ENCODE measurements at places on chromosomes 7 and 10.
A peak's percentile ranks its signal among the peaks of the same experiment; 100 is the strongest.

- no peak for DNase-seq
Measured at GRCh38 chr10:102744374-102745051, 765 bp downstream of the WBP1L start.

GRCh38 chr10:35567951-35568350, 37.2 kb upstream of the GJD4 start:
- DNase-seq, result no peak

- no peak for DNase-seq
Measured at GRCh38 chr10:79065853-79066252, 2.9 kb upstream of the ZMIZ1 start.

DNA sequence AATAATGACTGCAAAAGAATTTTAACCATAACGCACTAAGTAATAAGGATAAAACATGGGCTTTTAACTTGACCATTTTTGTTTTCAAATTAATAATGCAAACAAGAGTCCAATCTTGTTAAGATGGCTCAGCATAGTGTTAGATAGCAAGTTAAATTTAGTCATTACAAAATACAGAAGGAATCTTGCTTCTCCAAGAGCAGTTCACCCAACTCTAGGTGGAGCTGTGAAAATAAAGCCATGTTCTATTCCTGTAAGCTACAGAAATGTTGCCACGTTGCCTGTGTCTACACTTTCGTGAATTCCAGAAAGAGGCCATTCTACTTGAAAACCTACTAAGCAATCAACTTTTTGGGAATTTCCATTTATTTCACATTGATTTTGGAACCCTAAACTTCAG, 191.9 kb downstream of the SFMBT2 start:
- no peak for DNase-seq

GRCh38 chr7:102832674-102833073, 80.1 kb upstream of the LRRC17 start:
- DNase-seq, result no peak

GRCh38 chr10:72308320-72308987, 34.7 kb downstream of the DDIT4 start:
- peak; percentile 72 for DNase-seq

GRCh38 chr7:36047091-36047658, 105.9 kb upstream of the EEPD1 start:
- DNase-seq, result no peak

DNA sequence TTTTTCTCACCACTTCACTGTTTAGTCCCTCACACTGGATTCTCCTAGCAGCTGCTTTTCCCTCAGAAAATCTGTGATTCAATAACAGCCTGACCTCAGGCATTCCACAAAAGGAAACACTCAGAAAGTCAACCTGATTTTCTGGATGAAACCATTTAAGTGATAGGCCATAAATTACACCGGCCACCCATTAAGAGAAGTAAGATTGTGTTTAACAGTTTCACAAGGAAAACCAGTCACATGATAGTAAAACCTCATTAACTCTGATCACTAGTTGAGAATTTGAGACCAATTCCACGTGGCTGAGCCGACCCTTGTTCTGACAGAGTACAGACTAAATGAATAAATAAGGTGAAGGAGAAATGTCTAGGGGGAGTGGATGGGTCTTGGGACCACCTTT, 7.7 kb downstream of the GRM8 start:
- no peak for DNase-seq

DNA sequence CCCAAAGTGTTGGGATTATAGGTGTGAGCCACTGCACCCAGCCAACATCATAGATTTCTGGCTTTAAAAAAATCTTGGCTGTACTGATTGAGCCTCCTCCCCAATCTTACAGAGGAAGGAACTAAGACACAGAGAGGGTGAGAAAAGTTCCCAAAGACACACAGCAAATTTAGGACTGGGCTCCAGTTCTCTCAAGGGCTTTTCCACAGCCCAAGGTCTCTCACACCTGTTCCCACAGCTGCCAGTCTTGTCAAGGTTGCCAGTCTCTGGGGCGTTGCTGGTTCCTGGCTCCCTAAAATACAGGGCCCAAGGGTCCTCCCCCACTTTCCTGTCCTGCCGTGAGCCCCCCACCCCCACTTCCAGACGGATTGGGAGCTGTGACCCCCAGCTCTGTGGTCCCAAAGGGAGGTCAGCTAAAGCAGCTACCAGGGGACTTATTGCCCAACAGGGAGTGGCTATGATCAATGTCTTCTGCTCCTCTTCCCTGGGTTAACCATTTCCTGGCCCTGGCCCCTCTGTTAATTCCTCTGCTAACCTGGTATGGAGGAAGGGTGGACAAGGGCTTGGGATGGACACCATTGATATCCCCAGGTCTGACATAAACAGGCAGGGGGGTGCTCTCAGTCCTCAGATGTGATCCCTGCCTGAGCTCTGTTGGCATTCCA, 3.1 kb upstream of the ZAN start:
- no peak for DNase-seq

- DNase-seq, result peak; percentile 53
Measured at GRCh38 chr7:106486331-106486730, 174.6 kb downstream of the CCDC71L start.

GRCh38 chr7:50808282-50808888, 25.7 kb upstream of the GRB10 start:
- no peak for DNase-seq

DNA sequence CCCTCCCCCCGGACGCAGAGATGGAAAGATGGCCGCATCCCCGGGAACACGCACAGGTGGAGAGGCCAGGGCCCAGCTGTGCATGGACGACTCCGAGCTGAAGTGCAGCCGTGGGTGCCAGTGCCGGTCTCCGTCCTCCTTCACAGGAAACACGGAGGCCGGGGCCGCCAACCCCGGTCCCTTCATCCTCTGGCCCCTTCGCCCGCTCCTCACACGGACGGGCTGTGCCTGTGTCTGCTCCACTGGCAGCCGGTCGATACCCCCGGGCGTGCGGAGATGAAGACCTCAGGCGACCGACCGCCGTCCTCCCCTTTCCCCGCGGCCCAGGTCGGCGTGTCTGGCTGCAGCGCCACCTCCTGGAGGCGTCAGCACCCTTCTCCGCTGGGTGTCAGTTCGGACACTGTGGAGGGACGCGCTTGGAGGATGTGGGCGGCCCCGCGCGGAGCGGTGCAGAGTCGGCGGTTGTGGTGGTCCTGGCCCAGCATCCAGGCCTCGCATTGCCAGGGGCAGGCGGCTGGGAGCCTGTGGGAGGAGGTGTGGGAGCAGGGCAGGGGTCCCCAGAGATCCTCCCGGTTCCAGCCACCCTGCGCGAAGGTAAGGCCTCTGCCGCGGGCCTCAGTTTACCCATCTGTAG, 9.9 kb downstream of the ZNF511 start:
- DNase-seq, result peak; percentile 70

- DNase-seq, result no peak
Measured at GRCh38 chr7:44793919-44794318, 2.6 kb upstream of the PPIA start.

Data from urothelium cell line (cell line).